ENCODE measurements at places on chromosomes 13 and 19.
A peak's percentile ranks its signal among the peaks of the same experiment; 100 is the strongest.

- no peak for DNase-seq
These were observed 489 bp downstream of the NTF4 start for GRCh38 chr19:49064029-49064629.

- DNase-seq: no peak
These were observed 541.7 kb downstream of the FGF9 start for GRCh38 chr13:22212576-22212975.

GRCh38 chr19:10416083-10416379 is 4.3 kb upstream of the PDE4A start:
- no peak for DNase-seq

GRCh38 chr13:105346141-105346775 is 1189.2 kb downstream of the EFNB2 start:
- peak; percentile 90 for DNase-seq

DNA sequence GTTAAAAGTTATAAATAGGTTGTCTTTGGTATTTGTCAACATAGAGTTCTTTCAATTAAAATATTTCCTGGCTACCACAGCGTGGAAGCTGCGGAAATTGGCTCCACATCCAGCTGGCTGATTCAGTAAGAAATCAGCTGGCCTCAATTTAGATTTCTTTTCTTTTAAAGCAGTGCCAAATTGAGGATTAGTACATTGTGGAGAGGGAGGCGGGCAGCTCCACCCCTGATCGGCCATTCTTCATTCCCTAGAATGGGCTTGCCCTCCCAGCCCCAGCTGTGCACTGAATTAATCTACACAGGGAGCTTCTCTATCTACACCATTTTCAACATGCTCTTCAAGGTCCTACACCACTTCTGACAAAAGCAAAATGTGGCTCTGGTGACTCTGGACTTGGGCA is 624.8 kb downstream of the DACH1 start:
- peak; percentile 11 for DNase-seq

- no peak for DNase-seq
These were observed 46.2 kb downstream of the DCT start for GRCh38 chr13:94433055-94433961.

DNA sequence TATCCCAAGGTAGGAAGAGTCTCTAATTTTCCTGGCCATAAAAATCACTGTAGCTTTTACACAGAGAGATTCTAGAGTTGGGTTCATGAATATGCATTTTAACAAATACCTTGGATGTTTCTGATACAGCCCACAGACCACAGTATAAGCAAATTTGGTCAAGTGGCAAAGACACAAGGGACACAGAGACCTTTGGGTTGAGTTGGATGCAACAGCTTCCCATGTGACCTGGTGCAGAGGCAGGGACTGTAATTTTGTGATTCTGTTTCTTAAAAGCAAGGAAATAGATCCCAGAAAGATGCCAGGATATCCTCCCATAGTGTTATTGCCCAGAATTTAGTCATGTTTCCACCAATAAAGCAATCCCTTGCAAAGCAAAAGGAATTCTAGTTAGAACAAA is 27.0 kb downstream of the FPR3 start:
- no peak for DNase-seq

DNA sequence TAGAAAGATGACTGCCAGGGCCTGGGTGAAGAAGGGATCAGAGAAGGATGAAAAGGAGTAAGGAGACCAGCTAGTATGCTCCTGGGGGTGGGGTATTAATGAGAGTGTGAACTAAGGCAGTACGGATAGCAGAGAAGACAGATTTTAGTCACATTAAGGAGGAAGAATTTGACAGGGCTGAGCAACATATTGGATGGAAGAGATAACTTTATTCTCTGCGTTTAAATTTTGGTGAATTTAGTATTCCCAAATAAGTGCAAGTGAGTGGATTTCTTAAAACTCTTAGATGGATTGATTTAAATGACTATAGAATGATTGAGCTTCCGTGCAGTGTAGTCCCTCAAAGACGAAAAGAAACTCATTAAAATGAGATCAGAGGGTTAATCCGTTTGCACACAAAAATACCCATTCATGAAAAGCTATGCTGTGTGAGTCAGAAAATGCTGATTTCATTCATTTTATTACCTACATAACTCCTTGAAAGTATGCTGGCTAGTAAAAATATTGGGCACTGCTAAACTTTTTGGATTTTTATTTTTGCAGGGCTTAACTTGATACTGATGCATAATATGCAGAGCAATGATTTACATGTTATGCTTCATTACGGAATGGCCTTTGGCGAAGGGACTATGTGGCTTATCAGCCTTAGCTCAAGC is 54.1 kb downstream of the WDFY2 start:
- DNase-seq: peak; percentile 49

Measured in fibroblast of upper back skin (primary cell).